Stimulated activated CD4-positive, alpha-beta T cell treated with anti-CD3 and anti-CD28 coated beads, Interleukin-15, amount 100 ng/mL, for 1 hour (primary cell): ENCODE measurements at places on chromosomes 5 and 9.

GRCh38 chr5:66324357-66324756 is 180.3 kb downstream of the SREK1 start:
- DNase-seq, result no peak

GRCh38 chr9:124594673-124595072 is 87.5 kb upstream of the NR5A1 start:
- DNase-seq, result no peak

GRCh38 chr5:175471628-175472027 is 6.7 kb upstream of the SFXN1 start:
- DNase-seq, result no peak

DNA sequence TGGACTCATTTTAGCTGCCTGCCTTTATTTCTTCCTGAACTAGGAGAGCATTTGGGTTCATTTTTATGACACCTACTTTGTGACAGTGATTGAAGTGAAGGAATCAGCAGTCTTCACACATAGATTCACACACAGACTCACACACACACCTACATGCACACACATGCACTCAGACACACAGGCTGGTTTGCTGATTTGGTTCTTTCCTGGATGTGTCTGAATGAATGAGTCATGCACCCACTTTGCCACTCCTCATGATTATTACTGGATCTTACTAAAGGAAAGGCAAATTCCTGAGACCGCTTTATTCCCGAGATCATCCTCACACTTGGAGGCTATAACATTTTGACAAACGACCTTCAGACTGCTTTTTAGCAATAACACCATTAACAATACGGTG is 529.5 kb downstream of the AGTPBP1 start:
- no peak for DNase-seq

DNA sequence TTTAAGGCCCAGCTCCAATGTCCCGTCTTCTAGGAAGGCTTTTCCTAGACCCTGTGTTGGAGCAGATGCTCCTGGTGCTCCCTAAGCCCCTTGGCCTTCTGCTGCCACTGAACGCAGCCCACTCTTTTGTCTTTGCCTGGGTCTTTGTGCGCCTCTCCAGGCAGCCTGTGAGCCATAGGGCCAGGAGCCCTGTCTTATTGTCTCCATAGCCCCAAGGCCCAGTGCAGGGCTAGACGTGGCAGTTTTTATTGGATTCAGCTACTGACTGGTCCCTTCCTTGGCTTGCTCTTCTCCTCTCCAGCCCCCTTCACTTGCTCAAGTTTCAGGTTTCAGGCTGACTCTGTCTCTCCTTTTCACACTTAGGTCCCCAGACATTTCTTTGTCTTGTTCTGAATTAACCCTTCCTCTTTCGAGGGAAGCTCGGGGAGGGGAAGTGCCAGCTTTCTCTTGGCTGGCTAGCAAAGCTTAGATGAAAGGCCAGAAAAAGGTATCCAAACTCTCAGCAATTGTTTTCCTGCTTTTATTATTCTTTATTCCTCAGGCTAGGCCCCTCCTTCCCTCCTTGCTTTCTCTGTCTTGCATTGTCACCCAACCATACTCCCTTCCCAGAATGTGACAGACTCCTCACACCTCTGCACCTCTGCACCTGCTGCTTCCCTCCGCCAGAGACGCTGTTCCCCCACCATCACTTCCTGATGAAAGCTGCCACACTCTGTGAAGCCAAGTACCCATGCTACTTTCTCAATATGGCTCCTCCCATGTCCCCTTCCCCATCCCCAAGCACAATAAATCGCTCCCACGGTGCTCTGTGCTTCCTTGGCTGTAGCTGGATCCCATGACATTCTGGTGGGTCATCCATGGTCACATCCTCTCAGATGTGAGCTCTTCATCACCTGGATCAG is 101.6 kb upstream of the CPEB4 start:
- no peak for DNase-seq
